ENCODE measurements at places on chromosomes 4 and X. TPM values are rescaled to one million over a fixed set of nuclear protein-coding genes. Genes with fewer than 3 reads are reported as not detected.
A peak's percentile ranks its signal among the peaks of the same experiment; 100 is the strongest.

Gene PDZD4
- 21.3 TPM for total RNA-seq

- peak; percentile 39 for DNase-seq
Measured at GRCh38 chr4:143667461-143667860, 33.0 kb downstream of the FREM3 start.

DNA sequence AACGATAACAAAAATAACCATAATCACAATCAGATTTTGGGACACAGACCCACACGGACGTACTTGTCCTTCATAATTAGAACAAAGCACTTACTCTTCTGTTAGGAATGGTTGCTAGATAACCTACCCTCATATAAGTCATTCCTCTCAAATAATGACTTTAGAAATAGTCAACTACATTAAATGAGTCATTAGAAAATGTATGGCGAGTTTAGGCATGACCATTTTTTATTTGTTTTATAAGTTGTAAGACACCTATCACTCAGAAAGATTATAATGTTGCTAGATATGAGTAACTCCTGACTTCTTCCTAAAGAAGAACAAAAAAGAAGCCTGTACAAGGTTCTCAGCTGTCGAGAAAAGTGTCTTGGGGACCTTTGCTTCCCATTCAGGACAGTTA lies 1637.5 kb upstream of the PCDH7 start:
- no peak for DNase-seq

DNA sequence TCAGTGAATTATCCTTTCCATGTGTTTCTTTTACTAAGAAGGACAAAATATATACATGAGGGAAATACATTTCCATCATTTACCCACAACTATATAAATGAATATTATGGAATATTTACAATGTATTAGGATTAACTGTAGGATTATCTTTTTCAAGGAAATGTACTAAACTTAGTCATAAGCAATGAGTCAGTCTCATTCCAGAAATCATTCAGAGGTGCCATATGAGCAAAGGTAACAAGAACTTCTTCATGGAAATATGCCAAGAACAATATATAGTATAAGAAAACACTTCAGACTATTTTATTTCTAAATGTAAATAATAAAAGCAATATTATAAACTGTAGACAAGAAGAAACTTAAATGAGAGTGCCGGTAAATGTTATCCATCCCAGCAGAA lies 67.1 kb downstream of the USP38 start:
- no peak for DNase-seq

Data from uterus (tissue), 4 donors.